ENCODE measurements at places on chromosomes 1 and 21.

- DNase-seq = no peak
These were observed 1.2 kb downstream of the LRIG2 start for GRCh38 chr1:113074237-113074636.

GRCh38 chr21:32977216-32977615 is 48.5 kb upstream of the OLIG2 start:
- no peak for DNase-seq

DNA sequence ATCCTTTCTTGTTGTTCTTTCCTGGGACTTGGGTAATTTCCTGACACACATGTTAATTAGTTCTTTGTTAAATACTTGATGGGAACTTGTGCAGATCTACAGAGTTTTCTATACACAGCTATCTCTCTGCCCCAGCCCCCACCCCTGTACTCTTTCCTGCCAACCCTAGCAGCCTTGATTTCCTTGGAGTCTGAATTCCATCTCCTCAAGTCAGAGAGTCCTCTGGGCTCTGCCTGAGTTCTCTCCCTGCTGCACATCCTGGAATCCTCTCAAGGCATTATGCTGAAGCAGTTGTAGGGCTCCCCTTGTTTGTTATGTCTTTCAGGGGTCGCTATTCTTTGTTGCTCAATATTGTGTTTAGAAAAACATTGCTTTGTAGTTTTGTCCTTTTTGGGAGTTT is 384.7 kb downstream of the RPS6KC1 start:
- no peak for DNase-seq

DNA sequence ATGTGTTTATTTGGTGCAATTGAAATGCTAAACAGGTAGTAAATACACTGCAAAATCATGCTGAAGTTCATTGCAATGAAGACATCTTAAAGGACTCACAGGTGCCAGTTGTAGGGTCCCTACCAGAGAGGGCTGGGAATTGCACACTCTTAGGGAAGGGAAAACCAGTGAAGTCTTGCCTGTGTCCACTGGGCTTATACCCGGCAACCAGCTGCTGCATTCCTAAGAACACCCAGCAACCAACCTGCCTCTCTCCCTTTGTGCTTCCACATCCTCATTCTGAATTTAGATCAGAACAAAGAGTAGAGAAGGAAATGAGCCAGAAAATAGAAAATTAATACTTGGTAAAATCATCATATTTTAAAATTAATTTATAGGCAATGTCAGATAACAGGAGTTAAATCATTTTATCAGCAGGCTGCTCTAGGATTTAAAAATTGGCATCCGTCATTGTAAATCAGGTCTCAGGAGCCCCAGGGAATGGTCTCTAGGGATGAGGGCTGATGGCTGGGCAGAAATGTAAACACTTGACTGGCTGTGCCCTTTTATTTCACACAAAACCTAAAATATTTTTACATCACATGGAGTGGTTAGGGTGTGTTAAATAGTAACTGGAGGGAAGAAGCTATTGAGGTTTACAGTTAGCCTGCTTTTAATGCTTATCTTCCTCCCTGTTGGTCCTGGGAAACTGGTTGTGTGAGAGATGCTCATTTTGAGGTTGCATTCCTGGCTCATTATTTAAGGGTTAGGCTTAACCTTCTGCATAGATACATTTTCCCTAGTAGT is 31.3 kb downstream of the PTGFRN start:
- DNase-seq = no peak

- no peak for DNase-seq
These were observed 25.7 kb downstream of the URB1 start for GRCh38 chr21:32367158-32367557.

DNA sequence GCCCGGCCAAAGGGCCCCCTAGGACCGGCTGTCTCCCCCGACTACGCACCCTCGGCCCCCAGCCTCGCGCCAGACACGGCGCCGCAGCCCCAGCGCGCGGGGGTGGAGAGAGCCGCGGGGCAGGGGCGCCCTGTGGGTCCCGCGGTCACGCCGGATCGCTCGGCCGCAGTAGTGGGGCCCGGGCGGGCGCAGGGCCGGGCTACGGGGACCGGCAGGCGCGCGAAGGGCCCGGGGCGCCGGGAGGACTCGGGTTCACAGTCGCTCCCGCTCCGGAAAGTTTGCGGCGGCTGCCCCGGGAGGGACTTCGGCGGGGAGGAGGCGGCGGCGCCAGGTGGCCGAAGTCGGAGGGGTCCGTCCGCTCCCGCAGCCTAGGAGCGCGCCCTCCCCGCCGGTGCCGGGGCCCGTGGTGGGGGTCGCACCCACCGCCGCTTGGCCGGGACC is 7.1 kb upstream of the ZNF669 start:
- DNase-seq = no peak

GRCh38 chr1:241356519-241357365 is at the start of gene RGS7:
Gene RGS7 (minus strand): TSS chr1:241357205.
- peak; percentile 4 for DNase-seq

- peak; percentile 78 for DNase-seq
These were observed 25.0 kb downstream of the CD244 start for GRCh38 chr1:160837558-160838205.

GRCh38 chr1:162230096-162230495 is 146.6 kb downstream of the SPATA46 start:
- no peak for DNase-seq

DNA sequence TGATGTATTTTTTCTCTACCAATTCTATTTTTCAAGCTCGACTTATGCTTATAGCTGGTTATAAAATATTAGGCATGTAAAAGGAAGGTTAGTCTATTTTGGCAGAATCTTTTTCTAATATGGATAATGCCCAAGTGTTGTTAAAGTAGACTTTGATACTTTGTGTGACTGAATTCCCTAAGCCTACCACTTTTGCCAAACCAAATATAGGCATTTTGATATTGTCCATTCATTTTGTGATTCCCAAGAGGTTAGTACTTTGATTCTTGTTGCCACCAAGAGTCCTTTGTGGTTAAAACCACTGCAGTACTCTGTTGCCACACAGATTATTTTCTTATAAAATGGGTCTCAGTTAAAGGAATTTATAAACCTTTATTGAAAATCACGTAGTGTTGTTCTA is 4.2 kb downstream of the WDR3 start:
- no peak for DNase-seq

GRCh38 chr1:179310291-179310690 is 16.7 kb downstream of the SOAT1 start:
- DNase-seq = no peak

- DNase-seq = no peak
These were observed 2.2 kb downstream of the NAV1 start for GRCh38 chr1:201540846-201541735.

GRCh38 chr1:90114521-90115141 is 119.7 kb downstream of the ZNF326 start:
- DNase-seq = no peak

- no peak for DNase-seq
These were observed 12.4 kb downstream of the PSEN2 start for GRCh38 chr1:226882631-226883409.

GRCh38 chr1:213996320-213997037 is 8.7 kb downstream of the PROX1 start:
- no peak for DNase-seq

GRCh38 chr1:231020816-231021215 is 19.2 kb downstream of the FAM89A start:
- no peak for DNase-seq

DNA sequence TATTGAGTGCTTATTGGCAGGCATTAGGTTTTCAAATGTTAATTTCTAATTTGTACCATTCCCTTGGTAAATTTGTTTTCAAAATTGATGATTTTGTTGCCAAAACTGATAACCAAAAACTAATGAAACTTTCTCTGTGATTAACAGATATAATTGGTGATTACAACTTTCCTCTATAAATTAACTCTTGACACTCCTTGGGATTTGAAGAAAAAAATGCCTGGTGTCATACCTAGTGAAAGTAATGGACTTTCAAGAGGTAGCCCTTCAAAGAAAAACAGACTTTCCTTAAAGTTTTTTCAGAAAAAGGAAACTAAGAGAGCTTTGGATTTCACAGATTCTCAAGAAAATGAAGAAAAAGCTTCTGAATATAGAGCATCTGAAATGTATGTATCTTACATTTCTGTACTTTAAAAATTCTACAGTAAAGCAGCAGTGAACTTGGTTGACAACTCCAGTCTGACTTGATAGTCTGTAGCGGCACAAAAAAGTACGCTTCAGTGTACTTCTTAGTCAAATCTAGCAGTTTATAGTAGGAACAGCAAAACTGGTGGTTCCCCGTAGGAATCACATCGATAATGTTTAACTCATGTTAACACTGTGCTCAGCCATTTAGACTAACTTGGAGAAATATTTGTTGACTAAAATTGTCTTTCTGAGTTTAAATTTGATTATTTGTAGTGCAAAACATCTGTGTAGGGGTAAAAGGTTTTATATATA is 3.0 kb downstream of the USP1 start:
- DNase-seq = no peak

DNA sequence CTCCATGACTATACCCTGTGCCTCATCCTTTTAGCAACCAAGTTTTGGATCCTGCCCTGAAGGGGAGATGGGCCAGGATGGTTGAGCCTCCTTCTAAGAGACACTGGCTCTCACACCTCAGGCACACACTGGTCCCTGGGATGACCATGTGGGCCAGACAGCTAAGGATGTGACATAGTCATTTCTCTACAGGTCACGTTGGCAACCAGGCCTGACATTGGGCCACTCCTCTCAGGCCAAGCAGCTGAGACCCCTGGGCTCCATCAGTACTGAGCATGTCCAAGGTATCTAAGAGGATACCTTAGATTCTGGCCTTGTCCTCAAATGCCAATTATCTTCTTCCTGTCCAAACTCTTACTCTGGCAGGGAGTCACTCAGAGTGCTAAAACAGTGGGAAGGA is 195.5 kb upstream of the EDN2 start:
- DNase-seq = no peak

DNA sequence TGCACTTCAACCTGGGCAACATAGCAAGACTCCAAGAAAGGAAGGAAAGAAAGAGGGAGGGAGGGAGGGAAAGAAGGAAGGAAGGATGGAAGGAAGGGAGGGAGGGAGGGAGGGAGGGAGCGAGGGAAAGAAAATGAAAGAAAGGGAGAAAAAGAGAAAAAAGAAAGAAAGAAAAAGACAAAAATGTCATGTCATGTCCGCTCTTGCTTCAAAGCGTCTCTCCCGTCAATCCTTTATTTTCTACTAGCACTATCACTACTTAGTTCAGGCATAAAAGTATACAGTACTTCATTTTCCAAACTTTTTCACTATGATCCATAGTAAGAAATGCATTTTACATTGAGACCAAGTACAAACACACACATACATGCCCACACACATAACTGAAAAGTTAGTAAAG is 64.7 kb downstream of the SH3GLB1 start:
- no peak for DNase-seq

- DNase-seq = peak; percentile 24
These were observed 69.6 kb downstream of the PIK3R3 start for GRCh38 chr1:46062651-46063319.

DNA sequence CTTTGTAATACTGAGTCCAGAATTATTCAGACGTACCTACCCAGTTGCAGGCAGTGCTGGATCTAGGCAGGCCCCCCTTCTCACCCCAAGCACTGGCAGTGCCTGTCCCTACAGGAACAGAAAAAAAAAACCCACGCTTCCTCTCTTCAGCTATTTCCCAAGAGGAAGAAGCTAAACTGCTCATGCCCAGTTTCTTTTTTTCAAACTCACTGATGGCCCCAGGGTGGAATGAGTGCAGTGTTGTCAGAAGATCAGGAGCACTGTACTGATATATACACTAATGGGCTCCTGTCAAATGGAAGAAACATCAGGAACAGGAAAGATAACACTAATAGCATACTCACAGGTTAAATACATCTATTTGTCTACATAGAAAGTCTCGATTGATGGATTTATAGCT is 28.2 kb upstream of the DOCK7 start:
- DNase-seq = no peak

DNA sequence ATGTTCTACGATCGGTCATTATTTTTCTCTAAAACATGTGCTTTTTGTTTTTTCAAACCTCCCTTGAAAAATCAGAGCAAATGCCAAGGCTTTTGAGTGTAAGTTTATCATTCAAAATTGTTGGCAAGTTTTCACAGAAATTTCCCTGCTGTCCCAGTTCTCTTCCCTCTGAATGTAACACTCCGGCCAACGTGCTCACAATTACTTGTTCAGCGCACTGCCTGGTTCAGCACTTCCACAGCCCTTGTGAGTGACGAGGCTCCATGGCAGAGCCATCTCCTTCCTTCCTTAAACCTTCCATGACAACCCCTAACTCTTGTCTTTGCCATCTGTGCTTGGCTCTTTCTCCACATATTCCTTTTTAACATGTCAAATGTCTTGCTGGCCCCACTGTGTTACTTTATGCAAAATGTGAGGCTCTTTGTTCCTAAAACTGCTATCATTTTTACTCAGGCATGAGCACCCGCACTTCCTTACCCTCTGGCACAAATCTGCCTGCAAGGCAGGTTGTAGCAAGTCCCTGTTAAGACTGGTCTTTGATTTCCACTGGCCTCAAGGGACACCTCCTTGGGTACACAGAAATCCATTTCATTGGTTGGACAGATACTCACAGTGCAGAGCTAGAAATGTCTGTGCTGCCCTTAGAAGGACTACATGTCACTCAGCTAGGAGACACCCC is 142.8 kb downstream of the HUNK start:
- no peak for DNase-seq

DNA sequence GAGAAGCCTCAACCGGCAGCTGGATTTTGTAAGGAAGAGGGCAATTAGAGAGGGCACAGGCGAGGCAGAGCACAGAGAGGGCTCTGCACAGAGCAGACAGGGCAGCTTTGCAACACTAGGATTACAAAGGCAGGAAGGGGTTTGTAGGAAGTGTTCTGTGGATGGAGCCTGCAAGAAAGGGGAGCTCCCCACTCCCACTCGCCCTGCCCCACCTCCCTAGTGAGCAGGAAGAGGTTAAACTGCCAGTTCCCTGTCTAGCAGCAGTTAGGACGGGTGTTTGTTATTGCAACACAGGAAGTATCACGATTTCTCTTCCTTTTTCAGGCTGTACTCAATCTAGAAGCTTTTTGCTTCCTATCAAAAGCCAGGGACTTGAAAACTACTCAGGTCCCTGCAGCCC is 63.3 kb upstream of the LRRC8D start:
- DNase-seq = peak; percentile 35

DNA sequence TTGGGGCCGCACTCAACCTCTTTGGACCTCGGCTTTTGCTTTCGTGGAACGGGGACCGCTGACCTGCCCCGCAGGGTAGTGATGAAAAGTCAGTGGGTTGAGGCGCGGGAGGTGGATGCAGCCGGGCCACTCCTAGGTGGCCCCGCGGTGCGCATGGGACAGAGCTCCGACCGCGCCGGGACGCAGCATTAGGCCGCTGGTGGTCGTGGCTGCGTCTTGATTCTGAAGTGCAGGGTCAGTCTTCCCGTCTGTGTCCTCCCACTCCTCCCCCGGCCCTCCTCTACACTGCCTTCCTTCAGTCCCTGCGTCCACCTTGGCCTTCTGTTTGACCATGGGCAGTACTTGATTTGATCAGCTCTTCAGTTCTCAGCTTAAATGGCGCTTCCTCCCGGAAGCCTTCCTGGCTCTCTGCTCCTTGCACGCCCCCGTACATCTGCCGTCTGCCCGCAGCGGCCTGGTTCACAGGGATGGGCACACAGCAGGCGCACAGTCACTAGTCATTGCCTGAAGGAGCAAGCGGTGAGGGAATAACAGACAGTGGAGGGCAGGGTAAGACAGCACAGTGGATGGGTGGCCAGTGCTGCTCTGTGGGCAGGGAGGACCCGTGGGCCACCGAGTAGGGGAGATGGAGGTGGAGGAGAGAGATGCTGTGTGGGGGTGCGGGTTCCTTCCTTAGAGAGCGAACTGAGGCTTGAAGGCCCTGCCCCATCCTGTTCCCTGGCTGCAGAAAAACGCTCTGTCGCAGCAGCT is 633 bp downstream of the THEMIS2 start:
- DNase-seq = no peak
